ENCODE measurements at places on chromosomes 11 and 22.

DNA sequence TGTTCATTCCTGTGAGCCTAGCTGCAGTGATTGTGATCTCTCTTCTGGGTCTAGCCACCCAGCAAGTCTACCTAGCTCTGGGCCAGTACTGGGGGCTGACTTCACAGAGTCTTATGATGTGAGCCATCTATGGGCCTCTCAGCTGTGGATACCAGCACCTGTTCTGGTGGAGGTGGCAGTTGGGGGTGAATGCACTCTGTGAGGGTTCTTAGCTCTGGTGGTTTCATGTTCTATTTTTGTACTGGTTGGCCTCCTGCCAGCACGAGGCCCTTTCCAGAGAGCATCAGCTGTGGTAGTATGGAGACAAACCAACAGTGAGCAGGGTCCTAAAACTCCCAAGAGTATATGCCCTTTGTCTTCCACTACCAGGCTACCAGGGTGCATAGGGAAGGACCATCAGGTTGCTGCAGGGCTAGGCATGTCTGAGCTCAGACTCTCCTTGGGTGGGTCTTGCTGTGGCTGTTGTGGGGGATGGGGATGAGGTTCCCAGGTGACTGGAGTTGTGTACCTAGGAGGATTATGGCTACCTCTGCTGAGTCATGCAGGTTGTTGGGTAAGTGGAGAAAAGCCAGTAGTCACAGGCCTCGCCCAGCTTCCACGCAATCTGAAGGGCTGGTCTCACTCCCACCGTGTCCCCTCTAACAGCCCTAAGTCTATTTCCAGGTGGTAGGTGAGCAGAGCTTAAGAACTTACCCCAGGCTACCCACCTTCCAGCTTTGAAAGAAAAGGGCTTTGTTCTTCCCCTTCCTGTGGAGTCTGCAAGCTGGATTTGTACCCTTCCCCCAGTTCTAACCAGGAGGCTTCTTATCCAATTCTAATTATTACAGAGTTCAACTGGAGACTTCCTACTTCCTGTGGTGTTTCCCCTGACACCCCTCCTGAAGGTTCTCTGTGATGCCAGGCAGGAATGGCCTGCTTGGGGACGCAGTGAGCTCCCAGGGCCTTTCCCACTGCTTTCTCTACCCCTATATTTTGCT is 250.7 kb downstream of the LUZP2 start:
- DNase-seq = no peak

- DNase-seq = no peak
These were observed 266.0 kb upstream of the B3GAT1 start for GRCh38 chr11:134677891-134678551.

DNA sequence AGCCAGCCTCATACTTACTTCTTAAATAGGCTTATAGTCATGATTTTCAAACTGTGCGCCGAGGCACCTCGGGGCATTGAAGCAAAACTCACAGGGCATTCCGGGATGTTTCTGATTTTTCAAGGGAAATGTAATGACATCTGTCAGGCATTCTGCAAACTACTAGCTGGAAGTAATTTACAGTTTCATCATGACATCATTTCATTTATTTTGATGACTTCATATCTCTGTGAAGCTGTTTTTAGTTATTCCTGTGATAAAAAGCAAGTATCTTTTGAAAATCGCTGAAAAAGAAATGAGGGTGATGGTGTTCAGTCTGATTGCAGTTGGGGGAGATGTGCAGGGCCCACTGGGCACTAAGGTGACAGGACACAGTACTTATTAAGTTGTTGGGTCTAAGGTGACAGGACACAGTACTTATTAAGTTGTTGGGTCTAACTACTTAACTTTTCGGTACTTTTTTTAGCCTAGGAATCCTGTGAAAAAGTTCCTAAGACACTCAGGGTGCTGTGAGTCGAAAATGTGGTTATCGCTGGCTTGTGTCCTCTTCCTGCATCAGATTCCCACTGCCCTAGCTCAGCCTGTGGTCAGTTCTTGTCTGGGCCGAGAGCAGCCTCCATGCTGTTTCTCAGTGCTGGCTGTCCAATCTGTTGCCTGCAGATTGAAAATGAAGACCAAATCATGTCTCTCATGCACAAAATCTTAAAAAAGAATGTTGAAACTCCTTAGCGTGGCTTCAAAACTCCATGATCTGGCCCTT is 42.6 kb downstream of the APLP2 start:
- no peak for DNase-seq

DNA sequence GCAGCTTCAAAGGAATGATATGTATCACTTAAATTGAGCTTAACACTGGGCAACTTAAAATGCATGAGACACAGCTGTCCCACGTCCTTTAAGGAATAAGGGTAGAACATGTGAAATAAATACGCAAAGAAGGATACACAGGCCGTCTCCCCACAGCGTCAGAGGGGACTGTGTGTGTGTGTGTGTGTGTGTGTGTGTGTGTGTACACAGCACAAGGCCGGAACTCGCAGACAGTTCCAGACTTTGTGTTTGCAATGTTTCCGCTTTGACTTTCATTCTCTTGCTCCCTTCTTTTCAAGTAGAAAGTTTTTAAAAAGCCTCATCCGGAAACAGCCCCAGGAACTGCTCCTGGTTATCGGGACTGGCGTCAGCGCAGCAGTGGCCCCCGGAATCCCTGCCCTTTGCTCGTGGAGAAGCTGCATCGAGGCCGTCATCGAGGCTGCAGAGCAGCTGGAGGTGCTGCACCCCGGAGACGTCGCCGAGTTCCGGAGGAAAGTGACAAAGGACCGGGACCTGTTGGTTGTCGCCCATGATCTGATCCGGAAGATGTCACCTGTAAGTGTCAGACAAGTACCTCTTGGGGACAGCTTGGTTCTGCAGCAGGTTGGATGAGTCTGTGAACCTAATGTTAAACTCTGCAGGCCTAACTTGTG is 13.3 kb downstream of the FAM118A start:
- DNase-seq = no peak

GRCh38 chr11:119692540-119692820 is 36.5 kb downstream of the NECTIN1 start:
- no peak for DNase-seq

DNA sequence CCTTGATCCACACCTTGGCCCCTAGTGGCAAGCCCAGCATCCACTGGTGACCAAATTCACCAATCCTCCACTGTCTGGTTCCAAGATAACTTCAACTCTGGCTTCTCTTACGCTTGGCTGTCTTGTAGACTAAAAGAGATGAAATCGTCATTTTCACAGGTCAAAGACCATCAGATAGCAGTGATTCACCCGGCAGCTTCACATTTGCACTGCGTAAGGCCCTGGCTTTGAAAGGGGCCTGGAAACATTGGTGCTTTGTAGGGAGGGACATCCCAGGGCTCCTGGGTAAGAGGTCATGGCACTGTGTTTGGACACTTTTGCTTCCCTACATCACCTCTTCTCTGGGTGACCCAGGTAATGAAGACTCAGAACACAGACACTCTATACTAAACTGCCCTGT is 30.1 kb upstream of the FADD start:
- no peak for DNase-seq

DNA sequence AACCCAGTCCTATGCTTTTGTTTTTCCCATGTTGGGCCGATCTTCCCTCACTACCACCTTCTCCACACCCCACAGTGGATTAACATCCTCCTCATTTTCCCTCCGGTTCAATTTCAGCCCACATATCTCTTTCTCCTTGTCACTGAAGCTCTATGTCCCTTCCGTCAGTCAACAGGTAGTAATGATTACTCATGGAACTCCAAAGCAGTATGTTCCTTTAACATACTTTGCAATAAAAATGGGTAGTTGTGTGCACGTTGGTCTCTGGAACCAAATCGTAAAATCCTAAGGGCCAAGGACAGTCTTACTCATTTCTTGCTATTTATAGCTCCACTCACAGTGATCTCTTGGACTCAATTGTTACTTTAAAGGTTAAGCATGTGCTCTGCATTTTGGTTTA is 20.2 kb downstream of the AMOTL1 start:
- DNase-seq = no peak

- DNase-seq = no peak
These were observed 57.1 kb downstream of the TRAF6 start for GRCh38 chr11:36452961-36453360.

DNA sequence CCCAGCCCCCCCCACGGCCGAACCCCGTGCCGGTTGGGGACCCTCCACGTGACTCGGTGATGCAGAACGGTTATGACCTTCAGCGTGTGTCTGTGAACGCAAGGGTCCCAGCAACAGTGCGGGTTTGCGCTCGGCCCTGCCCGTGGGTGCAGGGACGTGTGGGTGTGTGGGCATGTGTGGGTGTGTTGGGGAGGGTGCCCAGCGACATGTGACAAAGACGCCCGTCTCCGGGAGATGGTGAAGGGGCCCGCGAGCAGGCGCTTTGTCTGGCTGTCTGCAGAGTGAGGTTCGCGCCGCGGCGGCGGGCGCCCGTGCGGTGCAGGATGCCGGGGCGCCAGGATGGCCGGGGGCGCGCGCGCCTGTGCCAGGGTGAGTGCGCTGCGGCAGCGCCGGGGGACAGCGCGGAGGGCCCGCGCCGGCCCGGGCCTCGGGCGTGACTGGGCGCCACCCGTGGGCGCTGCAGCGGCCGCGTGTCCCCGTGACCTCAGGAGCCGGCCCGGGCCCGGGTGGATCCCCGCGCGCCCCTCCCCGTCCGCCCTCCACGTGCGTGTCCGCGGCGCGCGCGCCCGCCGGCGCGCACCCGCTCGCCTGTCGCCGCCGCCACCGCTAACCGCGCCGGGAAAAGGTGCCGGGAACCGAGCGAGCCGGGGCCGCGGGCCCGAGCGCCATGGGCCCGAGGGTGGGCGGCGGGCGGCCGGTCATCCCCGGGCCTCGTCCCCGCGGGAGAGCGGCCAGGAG is at the start of gene LRFN4:
TSS of gene LRFN4 (plus strand) at position 569 of the 738 bp plus-strand sequence. CDS start 681 bp downstream, outside the sequence.
- peak; percentile 59 for DNase-seq

DNA sequence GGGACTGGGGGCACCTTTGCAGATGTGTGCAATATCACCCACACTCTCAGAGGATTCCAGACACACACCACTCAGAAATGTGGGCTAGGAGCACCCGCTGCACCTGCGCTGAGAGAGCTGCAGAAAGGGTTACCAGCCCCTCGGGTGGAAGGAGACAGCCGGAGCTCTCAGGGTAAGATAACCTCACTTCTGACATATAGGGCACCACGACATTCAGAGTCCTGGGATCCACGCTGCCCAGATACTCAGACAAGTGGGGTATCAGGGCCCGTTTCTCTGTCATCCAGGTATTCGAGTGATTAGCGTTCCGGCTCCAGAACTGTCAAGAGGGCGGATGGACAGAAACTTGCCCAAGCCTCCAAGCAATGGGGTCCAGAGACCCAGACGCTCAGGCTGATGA is 6.2 kb upstream of the SYT8 start:
- no peak for DNase-seq

DNA sequence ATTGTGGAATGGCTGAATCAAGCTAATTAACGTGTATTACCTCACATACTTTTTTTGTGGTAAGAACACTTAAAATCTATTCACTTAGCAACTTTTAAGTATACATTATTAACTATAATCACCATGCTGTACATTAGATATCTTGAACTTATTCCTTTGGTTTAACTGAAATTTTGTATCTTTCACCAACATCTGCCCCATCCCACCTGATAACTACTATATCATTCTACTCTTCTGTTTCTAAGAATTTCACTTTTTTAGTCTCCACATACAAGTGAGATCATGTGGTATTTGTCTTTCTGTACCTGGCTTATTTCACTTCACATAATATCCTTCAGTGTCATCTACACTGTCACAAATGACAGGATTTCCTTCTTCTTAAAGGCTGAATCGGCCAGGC is 17.1 kb upstream of the VWA5A start:
- no peak for DNase-seq
